ENCODE measurements at places on chromosomes 13 and 19. TPM values are rescaled to one million over a fixed set of nuclear protein-coding genes. Genes with fewer than 3 reads are reported as not detected.

The HSPB6 gene
- total RNA-seq, result 18.8 TPM

The NLRP12 gene
- 0.11 TPM for total RNA-seq

The ZNF829 gene
- total RNA-seq, result 3.0 TPM

The MLLT1 gene
- 93.1 TPM for total RNA-seq

The ZNF582 gene
- 5.6 TPM for total RNA-seq

The ZNF667 gene
- not detected for total RNA-seq

The TPTE2 gene
- 0.60 TPM for total RNA-seq

The ACER1 gene
- 0.16 TPM for total RNA-seq

- peaks cover 1% of the 10 kb centered on the region for H3K36me3 ChIP-seq
- no peaks in the 10 kb centered on the region for H3K27me3 ChIP-seq
- H3K4me1 ChIP-seq, result peaks cover 53% of the 10 kb centered on the region
- peak overlapping the region; percentile 30 for H3K27ac ChIP-seq
- H3K4me3 ChIP-seq, result peak overlapping the region; percentile 70
Observed at GRCh38 chr13:48410199-48410598, 2.7 kb downstream of the LPAR6 start.

DNA sequence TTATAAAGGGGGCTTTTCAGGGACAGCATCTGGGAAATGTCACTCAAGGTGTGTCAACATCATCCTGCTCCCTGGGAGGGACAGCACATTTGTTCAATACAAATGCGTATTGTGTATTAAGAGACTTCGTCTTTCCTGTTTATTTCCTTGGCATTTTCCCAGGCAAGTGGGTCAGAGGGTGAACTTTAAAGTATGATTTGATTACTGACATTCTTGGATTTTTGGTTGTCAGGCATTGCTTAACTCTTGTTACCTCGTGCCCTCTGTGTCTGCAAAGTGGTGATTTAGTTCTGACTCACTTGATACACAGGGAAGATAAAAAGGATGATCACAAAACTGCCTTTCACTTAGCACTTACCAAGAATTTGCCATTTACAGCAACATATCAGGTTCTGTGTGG is 292.7 kb downstream of the SUCLA2 start:
- peaks cover 8% of the 10 kb centered on the region for H3K4me1 ChIP-seq
- no peak overlapping the region for H3K4me3 ChIP-seq
- no peak for DNase-seq
- H3K27ac ChIP-seq, result no peak overlapping the region

DNA sequence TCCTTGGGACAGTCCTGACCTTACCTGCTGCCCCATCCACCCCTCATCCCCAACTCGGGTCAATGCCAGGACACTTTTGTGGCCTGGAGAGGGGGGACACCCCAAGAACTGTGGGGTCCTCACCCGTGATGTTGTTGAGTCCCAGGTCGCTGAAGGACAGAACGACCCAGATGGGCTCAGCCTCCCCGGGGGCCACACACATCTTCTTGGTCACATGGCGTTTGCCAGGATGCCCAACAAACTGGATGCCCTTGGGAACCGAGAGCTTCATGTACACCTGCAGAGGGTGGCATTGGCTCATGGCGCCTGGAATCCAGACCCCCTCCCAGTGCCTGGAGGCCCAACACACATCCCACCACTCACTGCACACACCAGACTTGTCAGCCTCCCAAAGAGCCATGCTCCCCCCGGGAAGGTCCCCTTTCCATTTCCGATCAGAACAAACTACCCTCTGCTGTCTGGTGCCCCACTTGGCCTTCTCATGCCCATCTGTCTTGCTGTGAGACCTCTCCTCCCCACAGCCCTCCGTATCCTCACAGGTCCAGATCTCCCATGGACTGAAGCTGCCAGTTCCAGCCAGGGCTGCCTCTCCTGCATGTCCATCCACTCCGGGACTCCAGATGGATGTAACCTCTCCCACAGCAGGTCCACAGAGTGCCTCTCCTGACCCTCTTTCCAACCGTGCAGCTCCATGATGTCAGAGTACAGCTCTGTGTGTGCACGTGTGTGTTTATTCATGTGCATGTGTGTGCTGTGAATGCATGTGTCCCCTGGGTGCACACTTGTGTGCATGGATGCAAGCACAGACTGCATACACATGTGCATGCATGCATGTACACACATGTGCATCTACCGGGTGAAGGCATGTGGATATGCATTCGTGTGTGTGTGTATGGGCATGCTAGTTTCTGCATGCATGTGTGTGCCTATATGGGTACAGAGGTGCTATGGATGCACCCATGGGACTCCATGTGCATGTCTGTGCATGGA is 58.4 kb downstream of the F2RL3 start:
- H3K27ac ChIP-seq, result no peak overlapping the region
- H3K4me3 ChIP-seq, result no peak overlapping the region
- no peak for DNase-seq
- H3K27me3 ChIP-seq, result no peaks in the 10 kb centered on the region
- H3K4me1 ChIP-seq, result no peaks in the 10 kb centered on the region

DNA sequence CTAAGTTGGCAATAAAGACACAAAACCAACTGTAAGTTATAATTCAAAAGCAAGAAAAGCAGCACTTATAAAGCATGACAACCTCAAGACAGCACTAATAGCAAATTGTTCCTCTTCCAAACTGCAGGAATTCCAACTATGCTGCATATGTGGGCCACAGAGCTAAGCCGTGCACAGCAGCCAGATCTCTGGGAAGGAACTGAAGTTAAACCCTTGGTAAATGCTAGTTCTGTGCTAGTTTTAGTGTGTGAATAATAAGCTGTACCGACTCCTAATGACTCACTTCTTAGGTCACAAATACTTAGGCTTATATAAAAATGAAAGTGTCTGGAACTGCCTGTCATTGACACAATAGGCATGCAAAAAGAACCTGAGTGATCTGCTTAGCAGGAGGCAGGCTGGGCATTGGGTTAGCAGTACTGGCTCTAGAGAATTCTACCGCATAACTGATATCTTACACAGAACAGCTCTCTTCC is 21.2 kb upstream of the GTF3A start:
- H3K4me1 ChIP-seq, result peaks cover 22% of the 10 kb centered on the region
- peak overlapping the region; percentile 88 for H3K27ac ChIP-seq
- H3K27me3 ChIP-seq, result peaks cover 3% of the 10 kb centered on the region
- no peak for DNase-seq
- H3K4me3 ChIP-seq, result no peak overlapping the region

DNA sequence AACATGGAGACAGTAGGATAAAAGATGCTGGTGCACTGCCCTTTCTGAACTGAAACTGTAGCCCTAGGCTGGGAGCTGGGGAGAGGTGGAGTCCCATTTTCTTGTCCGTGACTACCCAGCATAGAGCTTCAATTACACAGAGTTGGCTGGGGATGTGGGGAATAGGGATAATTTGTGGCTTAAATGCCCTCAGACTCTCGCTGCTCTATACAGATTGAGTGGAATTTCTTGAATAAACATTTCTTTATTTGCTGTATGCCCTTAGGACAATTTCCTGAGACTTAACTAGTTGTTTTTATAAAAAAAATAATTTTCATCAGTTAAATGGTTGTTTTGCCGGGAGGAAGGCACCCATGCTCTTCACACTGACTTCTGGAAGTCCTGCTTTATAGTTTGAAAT is 7.2 kb downstream of the IGFL2 start:
- no peak overlapping the region for H3K4me3 ChIP-seq
- peaks cover 18% of the 10 kb centered on the region for H3K4me1 ChIP-seq
- H3K27ac ChIP-seq, result peak overlapping the region; percentile 40

DNA sequence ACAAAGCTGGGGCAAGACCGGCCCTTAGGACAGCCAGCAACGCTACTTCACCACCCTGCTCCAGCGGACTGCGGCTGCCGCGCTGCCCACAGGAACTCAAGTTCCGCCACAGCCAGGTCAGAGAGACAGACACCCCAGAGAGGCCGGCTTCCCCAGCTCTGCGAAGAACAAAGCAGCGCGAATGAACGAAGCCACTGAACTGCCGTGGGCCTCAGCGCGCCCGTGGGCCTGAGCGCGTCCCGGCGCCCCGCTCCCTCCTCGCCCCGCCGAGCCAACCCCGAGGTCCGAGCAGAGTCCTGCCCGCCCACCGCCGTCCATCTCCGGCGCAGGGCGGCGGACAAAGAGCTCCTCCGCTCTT is 158.4 kb downstream of the RNF17 start:
- H3K27ac ChIP-seq, result peak overlapping the region; percentile 98
- peak; percentile 21 for DNase-seq
- H3K4me3 ChIP-seq, result peak overlapping the region; percentile 94
- peaks cover 18% of the 10 kb centered on the region for H3K4me1 ChIP-seq
- no peaks in the 10 kb centered on the region for H3K27me3 ChIP-seq
- H3K36me3 ChIP-seq, result no peaks in the 10 kb centered on the region

DNA sequence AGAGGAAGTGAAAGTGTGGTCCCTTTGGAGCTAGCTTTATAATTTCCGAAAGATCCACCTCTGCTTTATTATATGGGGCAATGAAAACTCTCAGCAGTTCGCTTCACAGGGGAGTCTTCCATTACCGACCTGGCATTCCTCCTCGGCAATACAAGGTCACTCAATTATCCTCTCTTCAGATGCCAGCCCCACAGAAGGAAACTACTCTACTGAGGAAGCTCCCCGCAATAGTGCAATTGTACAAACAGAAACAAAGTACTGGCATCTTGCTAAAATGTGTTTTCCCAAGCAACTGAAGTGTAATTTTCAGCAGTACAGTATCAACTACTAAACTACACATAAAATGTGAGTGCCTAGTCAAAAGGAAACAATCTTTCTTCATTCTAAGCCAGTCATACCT is 702.0 kb downstream of the PCDH9 start:
- H3K27me3 ChIP-seq, result peaks cover 71% of the 10 kb centered on the region
- peaks cover 42% of the 10 kb centered on the region for H3K4me1 ChIP-seq
- DNase-seq, result no peak
- no peak overlapping the region for H3K27ac ChIP-seq
- peaks cover 2% of the 10 kb centered on the region for H3K36me3 ChIP-seq
- H3K4me3 ChIP-seq, result no peak overlapping the region

DNA sequence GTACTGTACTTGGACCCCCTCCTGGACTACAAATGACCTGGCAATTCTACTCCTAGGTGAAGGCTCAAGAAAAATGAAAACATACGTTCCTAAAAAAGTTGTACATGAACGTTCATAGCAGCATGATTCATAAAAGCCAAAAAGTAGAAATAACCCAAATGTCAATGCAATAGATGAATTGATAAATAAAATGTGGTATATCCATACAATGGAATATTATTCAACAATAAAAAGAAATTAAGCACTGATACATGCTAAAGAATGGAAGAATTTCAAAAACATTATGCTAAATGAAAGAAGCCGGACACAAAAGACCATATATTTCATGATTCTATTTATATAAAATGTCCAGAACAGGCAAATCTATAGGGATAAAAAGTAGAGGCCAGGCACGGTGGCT is 9.5 kb downstream of the ZNF432 start:
- H3K36me3 ChIP-seq, result peaks cover 90% of the 10 kb centered on the region
- DNase-seq, result no peak
- no peak overlapping the region for H3K4me3 ChIP-seq

DNA sequence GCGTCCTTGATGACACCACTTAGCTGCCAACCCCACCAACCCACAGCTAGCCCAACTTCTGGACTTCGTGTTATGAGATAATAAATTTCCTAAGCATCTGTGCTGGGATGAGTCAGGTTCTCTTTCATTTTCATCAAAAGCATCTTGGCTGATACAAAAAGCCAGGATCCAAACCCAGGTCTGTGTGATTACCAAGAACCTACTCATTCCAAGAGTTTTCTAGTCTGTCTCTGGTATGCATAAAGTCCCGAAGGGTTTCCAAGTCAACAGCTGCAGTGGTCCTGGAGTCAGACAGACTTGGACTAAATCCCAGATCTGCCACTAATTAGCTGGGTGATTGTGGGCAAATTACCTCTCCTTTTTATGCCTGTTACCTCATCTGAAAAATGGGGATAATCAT is 55.5 kb upstream of the SERP2 start:
- H3K27me3 ChIP-seq, result peaks cover 22% of the 10 kb centered on the region
- DNase-seq, result no peak
- no peak overlapping the region for H3K27ac ChIP-seq
- no peaks in the 10 kb centered on the region for H3K4me1 ChIP-seq
- H3K4me3 ChIP-seq, result no peak overlapping the region
- H3K36me3 ChIP-seq, result peaks cover 3% of the 10 kb centered on the region

All from mesothelial cell of epicardium (in vitro differentiated cells).